ENCODE measurements at places on chromosomes 6 and 20. TPM values are rescaled to one million over a fixed set of nuclear protein-coding genes. Genes with fewer than 3 reads are reported as not detected.

DNA sequence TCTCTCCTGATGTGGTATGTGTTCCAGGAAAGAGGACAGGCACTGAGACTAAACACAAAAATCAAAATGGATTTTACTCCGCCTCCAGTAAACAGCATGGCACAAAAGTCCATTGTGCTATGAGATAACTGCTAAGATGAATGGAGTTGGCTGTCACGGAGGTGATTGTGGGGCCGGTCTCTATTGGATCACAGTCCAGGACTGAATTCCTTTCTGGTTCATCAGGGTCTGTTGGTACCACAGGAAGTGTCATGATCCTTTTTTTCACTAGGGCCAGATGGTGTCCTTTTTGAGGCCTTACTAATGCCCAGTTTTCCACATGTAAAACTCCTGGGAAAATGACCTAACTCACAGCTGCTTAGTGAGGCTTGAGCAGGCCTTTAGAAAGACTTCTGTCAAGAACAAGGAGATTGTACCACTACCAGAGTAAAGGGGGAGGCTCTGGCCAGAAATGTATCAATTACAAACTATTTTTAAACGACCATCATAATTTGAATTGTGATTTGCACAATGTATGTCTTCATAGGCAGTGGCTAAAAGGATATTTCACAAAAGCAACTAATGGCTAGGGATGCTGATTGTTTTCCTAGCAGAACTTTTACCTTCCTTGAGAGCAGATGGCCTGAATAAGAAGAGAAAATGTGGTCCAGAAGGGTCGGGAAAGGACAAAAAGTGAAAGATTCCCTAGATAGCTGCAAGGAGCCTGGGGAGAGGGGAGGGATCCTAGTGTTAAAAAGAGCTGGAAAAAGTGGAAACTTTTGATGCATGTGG lies 192.2 kb upstream of the POU3F2 start:
- no peak for DNase-seq
- H3K4me3 ChIP-seq: no peak overlapping the region
- no peaks in the 10 kb centered on the region for H3K27me3 ChIP-seq
- H3K36me3 ChIP-seq: no peaks in the 10 kb centered on the region

The SIRPA gene
- total RNA-seq: 13.6 TPM

The POPDC3 gene
- 29.3 TPM for total RNA-seq

DNA sequence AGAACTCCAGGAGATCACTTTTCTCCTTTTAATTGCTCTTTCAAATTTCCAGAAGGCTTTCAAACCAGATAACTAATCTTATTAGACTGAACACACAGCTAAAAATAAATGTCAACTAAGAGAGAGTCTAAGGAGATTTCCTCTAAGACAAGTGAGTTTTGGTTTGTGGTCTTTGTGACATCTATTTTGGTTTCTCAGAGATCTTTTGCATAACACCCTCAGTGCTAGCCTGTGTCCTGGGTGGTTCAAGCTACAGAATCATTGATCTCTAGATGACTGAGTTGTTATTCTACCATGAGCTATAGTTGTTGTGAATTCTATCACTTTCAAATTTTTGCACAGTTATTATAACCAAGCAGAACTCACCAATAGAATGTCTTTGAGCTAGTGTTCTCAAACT lies 49.1 kb upstream of the PLCB4 start:
- no peaks in the 10 kb centered on the region for H3K36me3 ChIP-seq
- H3K4me1 ChIP-seq: peaks cover 16% of the 10 kb centered on the region
- no peak overlapping the region for H3K4me3 ChIP-seq
- DNase-seq: no peak
- H3K27me3 ChIP-seq: no peaks in the 10 kb centered on the region
- H3K27ac ChIP-seq: no peak overlapping the region

The GHRH gene
- total RNA-seq: not detected

The WFDC5 gene
- not detected for total RNA-seq

The SPATS1 gene
- not detected for total RNA-seq

GRCh38 chr6:45896783-45897441 lies 118.7 kb downstream of the CLIC5 start:
- no peaks in the 10 kb centered on the region for H3K27me3 ChIP-seq
- no peak for DNase-seq
- H3K4me1 ChIP-seq: peaks cover 55% of the 10 kb centered on the region
- no peak overlapping the region for H3K4me3 ChIP-seq

The KHDC1L gene
- not detected for total RNA-seq

DNA sequence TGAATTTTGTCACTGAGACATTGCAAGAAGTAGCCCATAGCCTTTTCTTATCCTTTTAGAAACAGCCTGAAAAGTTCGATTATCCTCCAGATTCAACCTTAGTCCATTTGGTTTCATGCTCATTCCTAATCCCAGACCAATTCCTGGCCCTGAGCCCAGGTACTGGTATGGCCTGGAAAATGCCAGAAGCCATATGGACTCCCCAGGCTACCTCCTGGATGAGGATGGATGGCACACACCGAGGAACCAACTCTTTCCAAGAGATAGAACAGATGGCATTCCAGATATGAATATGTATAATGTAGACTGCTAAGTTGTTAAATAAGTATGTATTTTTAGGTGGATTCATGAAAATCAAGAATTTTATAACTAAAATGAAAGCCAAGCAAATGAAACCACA lies 51.6 kb upstream of the SNAP25 start:
- H3K4me3 ChIP-seq: no peak overlapping the region
- H3K27me3 ChIP-seq: no peaks in the 10 kb centered on the region
- H3K27ac ChIP-seq: no peak overlapping the region

- DNase-seq: no peak
- H3K27ac ChIP-seq: peak overlapping the region; percentile 98
- H3K4me1 ChIP-seq: peaks cover 35% of the 10 kb centered on the region
- no peaks in the 10 kb centered on the region for H3K36me3 ChIP-seq
- no peaks in the 10 kb centered on the region for H3K27me3 ChIP-seq
- peak overlapping the region; percentile 92 for H3K4me3 ChIP-seq
Measured at GRCh38 chr6:16762268-16762549, 949 bp upstream of the ATXN1 start.

The HDGFL1 gene
- not detected for total RNA-seq

The OR2J3 gene
- not detected for total RNA-seq

GRCh38 chr6:2844008-2844407 lies 2.3 kb upstream of the SERPINB1 start:
- peaks cover 5% of the 10 kb centered on the region for H3K36me3 ChIP-seq
- H3K4me3 ChIP-seq: no peak overlapping the region
- DNase-seq: no peak
- H3K27ac ChIP-seq: no peak overlapping the region
- H3K27me3 ChIP-seq: no peaks in the 10 kb centered on the region

GRCh38 chr6:21085211-21085610 lies 508.3 kb upstream of the SOX4 start:
- H3K27me3 ChIP-seq: no peaks in the 10 kb centered on the region
- no peaks in the 10 kb centered on the region for H3K36me3 ChIP-seq
- no peak for DNase-seq

DNA sequence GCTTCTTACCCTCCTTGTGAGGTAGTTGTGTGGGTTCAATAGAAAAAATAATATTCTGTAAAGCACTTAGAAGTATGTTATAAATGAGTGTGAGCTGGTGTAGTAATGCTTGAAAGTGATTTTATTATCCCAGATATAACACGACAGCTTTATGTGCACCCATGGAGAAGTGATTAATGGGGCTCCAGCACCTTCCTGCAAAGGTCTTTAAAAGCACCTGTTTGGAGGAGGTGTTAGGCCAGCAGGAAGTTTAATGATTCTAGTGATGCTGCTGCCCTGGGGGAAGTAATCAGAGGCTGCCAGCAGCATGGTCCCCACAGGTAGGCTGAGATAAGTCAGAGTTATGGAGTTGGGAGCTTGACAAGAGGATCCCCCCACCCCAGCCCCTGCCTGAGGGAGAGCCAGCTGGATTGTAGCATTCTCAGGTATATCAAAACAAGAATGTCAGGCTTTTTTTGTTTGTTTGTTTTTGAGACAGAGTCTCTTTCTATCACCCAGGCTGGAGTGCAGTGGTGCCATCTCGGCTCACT lies 166.3 kb downstream of the PHACTR1 start:
- H3K4me1 ChIP-seq: no peaks in the 10 kb centered on the region
- H3K36me3 ChIP-seq: no peaks in the 10 kb centered on the region
- no peak overlapping the region for H3K4me3 ChIP-seq
- peaks cover 4% of the 10 kb centered on the region for H3K27me3 ChIP-seq
- no peak for DNase-seq
- H3K27ac ChIP-seq: no peak overlapping the region

DNA sequence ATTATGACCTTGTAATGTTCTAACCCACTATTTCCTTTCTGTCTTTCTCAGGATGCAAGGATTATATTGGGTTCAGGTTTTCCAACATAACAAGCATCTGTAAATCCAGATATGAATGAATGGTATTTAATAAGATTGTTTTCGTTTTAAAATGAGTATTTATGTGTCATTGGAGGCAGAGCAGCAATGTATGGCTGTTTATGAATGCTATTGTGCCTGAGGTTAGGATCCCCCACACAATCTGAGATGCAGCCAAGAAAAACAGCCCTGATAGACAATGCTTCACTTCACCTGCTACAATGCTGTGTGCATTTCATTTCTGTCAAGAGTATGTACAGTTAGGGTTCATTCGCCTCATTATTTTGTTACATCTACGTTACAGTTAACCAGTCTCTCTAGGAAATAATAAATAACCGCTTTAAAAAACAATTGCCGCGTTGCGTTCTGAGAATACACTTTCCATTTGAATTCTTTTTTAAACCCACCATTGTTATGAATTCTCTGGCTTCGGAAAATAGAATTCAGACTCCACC lies 19.6 kb downstream of the TFAP2A start:
- peaks cover 6% of the 10 kb centered on the region for H3K4me1 ChIP-seq
- no peak for DNase-seq
- H3K27ac ChIP-seq: no peak overlapping the region
- H3K27me3 ChIP-seq: peaks cover 84% of the 10 kb centered on the region

The REM1 gene
- total RNA-seq: 1.6 TPM

- no peak overlapping the region for H3K4me3 ChIP-seq
- H3K36me3 ChIP-seq: no peaks in the 10 kb centered on the region
- no peak for DNase-seq
- no peak overlapping the region for H3K27ac ChIP-seq
- peaks cover under 1% of the 10 kb centered on the region for H3K4me1 ChIP-seq
Measured at GRCh38 chr20:51487076-51487475, 55.4 kb downstream of the NFATC2 start.

GRCh38 chr6:53250176-53251032 lies 98.3 kb downstream of the ELOVL5 start:
- no peaks in the 10 kb centered on the region for H3K27me3 ChIP-seq
- H3K4me3 ChIP-seq: no peak overlapping the region
- peak overlapping the region; percentile 53 for H3K27ac ChIP-seq
- no peaks in the 10 kb centered on the region for H3K36me3 ChIP-seq

DNA sequence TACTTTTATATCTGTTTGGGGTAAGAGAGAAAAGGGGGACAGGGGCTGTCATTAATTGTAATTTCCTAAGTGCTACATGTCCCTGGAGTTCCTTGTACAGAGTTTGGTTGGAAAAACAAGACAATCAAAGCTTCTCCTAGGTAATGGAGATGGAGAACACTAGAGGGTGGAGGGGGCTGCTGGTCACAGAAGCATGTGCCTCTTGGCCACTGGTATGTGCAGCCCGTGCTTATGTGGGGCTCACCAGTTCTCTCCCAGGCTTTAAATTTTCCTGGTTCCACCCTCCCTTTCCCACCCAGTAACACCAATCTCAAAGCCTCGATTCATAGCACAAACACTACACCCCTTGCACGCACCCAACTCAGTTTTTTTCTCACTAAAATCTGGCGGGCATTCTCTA lies 165.6 kb downstream of the SAMD5 start:
- H3K4me3 ChIP-seq: no peak overlapping the region
- H3K36me3 ChIP-seq: no peaks in the 10 kb centered on the region
- H3K27ac ChIP-seq: no peak overlapping the region
- DNase-seq: no peak
- H3K4me1 ChIP-seq: no peaks in the 10 kb centered on the region

DNA sequence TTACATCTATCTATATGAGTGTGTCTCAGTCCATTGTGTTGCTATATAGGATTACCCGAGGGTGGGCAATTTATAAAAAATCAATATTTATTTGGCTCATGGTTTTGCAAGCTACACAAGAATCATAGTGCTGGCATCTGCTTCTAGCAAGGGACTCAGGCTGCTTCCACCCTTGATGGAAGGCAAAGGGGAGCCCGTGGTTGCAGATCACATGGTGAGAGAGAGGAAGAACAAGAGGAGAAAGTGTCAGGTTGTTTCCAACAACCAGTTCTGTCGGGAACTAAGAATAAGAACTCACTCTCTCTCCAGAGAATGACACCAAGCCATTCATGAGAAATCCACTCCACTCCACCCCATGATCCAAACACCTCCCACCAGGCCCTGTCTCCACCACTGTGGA lies 48.2 kb upstream of the TENT5A start:
- H3K4me1 ChIP-seq: no peaks in the 10 kb centered on the region
- H3K36me3 ChIP-seq: no peaks in the 10 kb centered on the region
- no peak for DNase-seq
- H3K4me3 ChIP-seq: no peak overlapping the region
- no peak overlapping the region for H3K27ac ChIP-seq

DNA sequence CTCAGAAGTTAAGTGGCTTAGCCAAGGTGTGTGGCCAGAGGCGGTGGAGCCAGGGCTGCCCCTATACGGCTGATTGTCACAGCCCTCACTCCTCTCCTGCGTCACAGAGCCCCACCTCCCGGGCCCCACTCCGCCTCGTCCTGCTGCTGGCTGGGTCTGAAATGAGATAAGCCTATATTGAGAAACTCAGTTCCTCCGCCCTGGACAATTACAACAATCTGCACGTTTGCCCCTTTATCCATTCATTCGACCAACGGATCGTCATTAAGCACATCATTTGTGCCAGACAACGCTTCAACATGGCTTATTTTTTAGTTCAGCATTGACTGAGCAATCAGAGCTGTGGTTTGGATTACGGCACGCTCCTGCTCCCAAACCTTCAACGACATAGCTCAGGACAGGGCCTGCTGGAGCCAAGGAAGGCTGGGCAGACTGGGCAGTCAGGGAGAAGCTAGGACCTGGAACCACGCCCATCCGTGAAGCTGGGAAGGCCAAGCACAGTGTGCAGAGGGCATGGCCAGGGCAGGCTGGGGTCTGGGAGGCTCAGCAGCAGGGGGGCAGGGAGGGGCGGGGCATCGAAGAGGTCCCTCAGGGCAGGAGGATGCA lies 16.6 kb upstream of the EZR start:
- no peaks in the 10 kb centered on the region for H3K27me3 ChIP-seq
- DNase-seq: peak; percentile 50
- H3K27ac ChIP-seq: no peak overlapping the region
- H3K4me1 ChIP-seq: peaks cover 12% of the 10 kb centered on the region
- no peak overlapping the region for H3K4me3 ChIP-seq

GRCh38 chr6:136226674-136227377 lies 23.3 kb downstream of the MTFR2 start:
- no peaks in the 10 kb centered on the region for H3K36me3 ChIP-seq
- peaks cover 7% of the 10 kb centered on the region for H3K4me1 ChIP-seq

The PACSIN1 gene
- 6.0 TPM for total RNA-seq

The SCGN gene
- 1.1 TPM for total RNA-seq

The SDCBP2 gene
- 1.4 TPM for total RNA-seq

The WFDC10A gene
- not detected for total RNA-seq

The MAN1A1 gene
- total RNA-seq: 30.6 TPM

- no peak overlapping the region for H3K4me3 ChIP-seq
- no peak overlapping the region for H3K27ac ChIP-seq
- no peaks in the 10 kb centered on the region for H3K36me3 ChIP-seq
- H3K4me1 ChIP-seq: no peaks in the 10 kb centered on the region
- H3K27me3 ChIP-seq: no peaks in the 10 kb centered on the region
- DNase-seq: no peak
Measured at GRCh38 chr20:58528412-58528811, 13.2 kb upstream of the APCDD1L start.

Measured in heart left ventricle (tissue), 16 donors.